ENCODE measurements at places on chromosomes 12 and 14.

- no peak for DNase-seq
Measured at GRCh38 chr12:109310247-109311125, 1.4 kb upstream of the FOXN4 start.

DNA sequence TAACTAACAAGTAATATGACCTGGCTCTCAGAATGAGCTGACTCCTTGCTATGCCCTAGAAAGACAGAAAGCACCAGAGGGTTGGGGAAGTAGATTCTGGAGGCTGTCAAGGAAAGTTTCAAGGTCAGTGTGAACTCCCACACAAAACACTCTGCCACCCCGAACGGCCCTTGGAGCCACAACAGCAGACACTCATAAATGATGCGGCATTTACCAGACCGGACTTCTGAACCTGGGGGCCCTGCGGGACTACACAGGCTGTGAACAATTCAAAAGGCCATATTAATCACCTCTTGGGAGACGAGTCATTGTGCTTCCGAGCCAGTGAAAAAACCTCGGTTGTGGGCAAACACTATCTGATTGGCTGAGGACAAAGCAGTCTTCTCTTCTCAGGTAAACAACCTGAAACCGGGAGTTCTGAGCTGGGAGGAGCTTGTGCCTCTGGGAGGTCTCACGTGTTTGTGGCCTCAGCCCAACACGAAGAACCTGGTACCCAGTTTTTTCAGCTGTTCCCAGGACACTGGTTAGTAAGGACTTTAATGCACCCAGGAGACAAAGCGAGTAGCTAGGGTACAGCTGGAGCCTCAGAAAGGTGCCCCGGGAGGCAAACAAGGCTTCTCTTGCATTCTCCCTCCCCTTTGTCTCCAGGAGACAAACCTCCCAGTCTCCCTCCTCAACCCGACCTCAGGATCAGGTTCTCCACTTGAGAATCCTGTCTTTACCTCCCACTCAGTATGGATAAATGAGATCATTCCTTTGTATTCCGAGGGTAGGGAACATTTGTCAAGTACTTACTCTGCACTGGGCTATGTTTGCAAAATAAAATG lies 35.3 kb downstream of the VWF start:
- no peak for DNase-seq

DNA sequence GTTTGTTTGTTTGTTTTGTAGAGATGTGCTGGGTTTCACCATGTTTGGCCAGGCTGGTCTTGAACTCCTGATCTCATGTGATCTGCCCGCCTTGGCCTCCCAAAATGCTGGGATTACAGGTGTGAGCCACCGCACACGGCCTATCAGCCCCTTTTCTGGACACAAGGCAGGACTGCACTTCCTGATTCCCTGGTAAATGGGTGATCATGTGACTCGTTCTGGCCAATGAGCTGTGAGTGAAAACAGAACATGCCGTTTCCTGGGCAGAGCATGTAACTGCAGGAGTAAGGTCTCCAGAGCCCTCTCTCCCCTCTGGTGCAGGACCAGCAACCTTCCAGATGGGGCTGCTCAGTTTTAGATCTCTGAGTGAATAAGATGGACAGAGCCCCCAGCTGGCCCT lies 92.7 kb downstream of the ITPK1 start:
- DNase-seq = no peak

- DNase-seq = peak; percentile 25
Measured at GRCh38 chr14:88934351-88934806, 109.9 kb downstream of the TTC8 start.

- no peak for DNase-seq
Measured at GRCh38 chr12:82015623-82016347, 256.6 kb upstream of the PPFIA2 start.

DNA sequence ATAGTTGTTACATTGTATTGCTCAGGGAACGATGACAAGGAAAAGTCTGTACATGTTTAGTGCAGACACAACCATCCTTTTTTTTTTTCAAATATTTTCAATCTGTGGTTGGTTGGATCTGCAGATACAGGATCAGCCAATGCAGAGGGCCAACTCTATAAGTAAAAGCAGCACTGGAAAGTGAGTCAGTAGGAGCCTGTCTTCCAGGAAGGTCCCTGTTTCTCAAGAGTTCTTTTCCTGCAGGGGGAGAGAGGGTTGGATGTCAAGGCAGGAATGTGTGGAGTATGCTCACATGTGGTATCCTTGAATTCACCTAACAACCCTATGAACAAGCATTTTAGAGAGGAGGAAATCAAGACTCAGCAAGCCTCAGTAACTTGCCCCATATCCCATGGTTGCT lies 409.1 kb downstream of the NPAS3 start:
- DNase-seq = peak; percentile 40

DNA sequence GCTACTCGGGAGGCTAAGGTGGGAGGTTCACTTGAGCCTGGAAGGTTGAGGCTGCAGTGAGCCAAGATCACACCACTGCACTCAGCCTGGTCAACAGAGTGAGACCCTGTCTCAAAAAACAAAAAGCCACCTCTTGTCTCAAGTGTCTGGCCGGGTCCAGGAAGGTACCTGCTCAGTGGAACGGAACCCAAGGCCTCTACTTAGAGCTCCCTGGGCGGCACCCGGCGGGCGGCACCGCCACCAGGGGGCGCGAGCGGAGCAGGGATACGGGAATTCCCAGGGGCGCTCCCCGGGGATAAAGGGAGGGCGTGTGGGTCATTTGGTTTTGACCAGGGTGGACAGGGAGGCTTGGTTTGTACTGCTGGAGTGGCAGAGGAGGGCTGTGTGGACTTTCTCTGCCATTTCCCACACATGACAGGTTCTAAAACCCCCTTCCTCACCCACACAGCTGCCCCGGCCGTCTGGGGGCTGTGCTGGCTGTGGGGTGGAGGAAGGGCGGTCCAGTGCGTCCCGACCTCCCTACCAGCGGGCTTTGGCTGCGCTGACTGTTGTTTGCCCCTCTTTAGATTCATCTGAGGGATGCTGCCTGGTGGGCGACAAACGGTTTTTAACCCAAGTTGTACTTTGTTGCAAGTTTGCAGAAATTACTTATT lies 91.4 kb downstream of the SETD3 start:
- peak; percentile 24 for DNase-seq

- DNase-seq = peak; percentile 16
Measured at GRCh38 chr14:58362798-58363412, 32.8 kb upstream of the TOMM20L start.

DNA sequence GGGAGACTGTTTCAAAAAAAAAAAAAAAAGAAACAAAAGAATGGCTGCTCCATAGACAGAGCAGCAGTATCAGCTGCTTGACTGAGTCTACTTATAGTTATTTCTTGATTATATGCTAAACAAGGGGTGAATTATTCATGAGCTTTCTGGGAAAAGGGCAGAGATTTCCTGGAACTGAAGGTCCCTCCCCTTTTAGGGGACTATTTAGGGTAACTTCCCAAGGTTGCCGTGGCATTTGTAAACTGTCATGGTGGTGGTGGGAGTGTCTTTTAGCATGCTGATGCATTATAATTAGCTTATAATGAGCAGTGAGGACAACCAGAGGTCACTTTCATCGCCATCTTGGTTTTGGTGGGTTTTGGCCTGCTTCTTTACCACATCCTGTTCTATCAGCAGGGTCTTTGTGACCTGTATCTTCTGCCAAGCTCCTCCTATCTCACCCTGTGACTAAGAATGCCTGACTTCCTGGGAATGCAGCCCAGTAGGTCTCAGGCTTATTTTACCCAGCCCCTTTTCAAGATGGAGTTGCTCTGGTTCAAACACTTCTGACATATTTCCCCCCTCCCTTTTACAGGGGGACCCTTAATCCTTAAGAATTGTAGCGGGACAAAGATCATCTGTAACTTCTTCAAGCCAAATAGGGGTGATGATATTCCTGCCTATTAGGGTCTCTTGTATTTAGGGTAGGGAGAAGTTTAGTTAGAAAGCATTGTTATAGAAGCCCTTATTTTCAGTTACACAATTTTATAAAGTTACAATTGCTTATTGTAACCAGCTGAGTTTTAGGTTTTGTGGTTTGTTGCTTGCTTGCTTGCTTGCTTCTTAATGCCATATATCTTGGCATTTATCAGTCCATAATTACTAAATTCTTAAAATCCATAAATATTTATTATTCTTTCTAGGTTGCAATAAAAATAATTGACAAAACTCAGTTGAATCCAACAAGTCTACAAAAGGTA lies 42.5 kb downstream of the MARK3 start:
- DNase-seq = peak; percentile 77

Data from AG10803 (cell line).